Calu3 (cell line): ENCODE measurements at places on chromosomes 16 and 17.

GRCh38 chr16:89417352-89417751 is 73.0 kb downstream of the ANKRD11 start:
- no peak for DNase-seq

- no peak for DNase-seq
Observed at GRCh38 chr16:46632778-46633733, 11.9 kb upstream of the SHCBP1 start.

DNA sequence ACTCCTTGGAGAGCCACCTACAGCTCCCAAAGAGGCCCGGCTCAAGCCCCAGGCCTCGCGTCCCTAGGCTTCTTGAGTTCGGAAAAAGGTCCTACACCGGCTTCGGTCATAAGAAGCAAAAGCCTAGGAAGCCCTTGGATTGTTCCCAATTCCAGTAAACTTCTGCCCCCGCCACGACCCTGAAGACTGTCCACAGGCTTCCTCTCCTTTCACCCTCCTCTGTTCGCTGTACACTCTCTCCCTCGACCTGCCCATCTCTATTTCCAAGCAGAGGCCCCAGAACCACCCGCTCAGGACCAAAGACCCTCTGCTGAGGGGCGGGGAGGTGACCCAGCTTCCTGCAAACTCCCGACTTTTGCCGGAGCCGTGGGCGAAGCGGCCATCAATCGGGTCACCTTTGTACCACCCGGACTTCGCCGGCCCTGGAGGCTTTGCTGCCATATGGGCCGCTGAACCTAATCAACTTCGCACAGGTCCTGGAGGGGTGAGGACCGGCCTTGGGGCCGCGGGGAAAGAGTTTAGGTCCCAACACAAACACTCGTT is 2.7 kb downstream of the HOXB2 start:
- no peak for DNase-seq

GRCh38 chr17:13362341-13363122 is 239.2 kb downstream of the HS3ST3A1 start:
- DNase-seq, result no peak

GRCh38 chr16:54048586-54049495 is 237.7 kb downstream of the IRX3 start:
- DNase-seq, result no peak

DNA sequence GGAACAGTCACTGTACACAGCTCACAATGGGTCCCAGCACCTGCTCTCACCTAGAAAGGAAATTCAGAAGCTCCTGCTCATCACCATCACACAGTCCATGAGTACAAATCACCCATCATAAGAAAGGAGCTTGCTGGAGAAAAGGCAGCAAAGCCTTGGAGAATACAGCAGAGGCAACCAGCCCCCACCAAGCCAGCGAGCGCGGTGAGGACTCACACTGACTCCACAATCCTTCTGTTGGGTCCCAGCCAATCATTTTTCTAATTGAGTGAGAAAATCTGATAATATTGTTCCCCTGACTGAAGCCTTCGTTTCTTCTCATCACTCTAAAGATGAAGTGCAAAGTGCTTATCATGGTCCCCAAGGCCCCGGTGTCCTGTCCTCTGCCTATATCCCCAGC is 298.3 kb downstream of the SLC39A11 start:
- DNase-seq, result no peak

DNA sequence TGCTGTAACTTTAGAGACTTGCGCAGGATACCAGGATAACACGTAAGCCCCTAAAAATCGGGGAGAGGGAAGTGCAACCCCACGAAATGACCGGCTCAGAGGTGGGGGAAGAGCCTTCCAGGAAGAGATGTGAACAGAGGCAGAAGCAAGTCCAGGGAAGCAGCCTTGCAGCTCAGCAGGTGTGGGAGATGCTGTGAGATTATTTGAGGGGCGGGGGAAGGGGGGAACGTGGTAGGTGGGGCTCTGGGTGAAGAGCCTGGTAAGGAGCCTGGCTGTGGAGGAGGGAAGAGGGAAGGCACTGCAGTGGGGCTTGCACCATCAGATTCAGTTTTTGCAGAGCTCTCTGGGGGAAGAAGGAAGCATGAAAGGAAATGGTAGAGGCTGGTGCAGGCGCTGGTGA is 95.4 kb upstream of the CACNG5 start:
- DNase-seq, result no peak

- peak; percentile 68 for DNase-seq
Observed at GRCh38 chr17:47978324-47978723, 7.4 kb downstream of the CDK5RAP3 start.

DNA sequence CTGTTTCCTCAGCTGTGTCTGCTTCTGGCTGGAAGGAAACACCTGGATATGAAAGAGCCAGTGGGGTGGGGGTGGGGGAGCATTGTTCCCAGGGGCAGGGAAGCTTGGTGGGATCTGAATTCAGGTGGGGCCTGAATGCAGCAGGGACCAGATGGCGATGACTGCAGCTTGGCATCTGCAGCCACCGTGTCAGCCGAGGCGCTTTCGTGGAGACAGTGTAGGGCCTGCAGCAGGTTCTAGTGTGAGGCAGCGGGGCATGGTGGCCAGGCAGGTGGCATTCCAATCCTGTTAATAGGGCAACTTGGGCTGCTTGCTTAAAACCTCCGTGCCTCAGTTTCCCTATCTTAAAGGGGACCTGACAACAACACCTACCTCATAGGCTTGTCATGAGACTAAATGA is 1.7 kb downstream of the PIK3R6 start:
- DNase-seq, result no peak

DNA sequence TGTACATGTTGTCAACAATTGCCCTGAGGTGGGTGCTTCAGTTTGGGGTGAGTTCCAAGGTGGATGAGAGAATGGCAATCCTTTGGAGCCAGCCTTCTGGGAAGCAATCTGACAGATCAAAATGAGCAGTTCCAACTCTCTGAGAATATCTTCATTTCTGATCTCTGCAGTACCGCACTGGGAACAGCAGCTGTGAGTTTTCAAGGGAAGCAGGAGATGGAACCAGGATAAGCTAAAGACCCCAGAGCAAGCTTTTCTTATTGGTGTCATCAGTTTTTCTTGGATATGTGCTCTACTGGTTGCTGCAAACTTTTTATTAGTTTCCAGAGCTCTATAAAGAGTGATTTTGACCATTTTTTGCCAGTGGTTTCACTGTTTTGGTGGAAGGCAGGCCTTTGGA is 94.7 kb downstream of the KCNJ12 start:
- DNase-seq, result no peak

- DNase-seq, result no peak
Observed at GRCh38 chr16:63244631-63245030, 1208.4 kb upstream of the CDH8 start.

- DNase-seq, result peak; percentile 38
Observed at GRCh38 chr17:4849011-4849536, 15.9 kb downstream of the MINK1 start.

GRCh38 chr16:19238406-19238805 is 47.1 kb upstream of the CLEC19A start:
- DNase-seq, result no peak

- no peak for DNase-seq
Observed at GRCh38 chr16:67147437-67148140, 3.2 kb downstream of the B3GNT9 start.

GRCh38 chr17:8475781-8476180 is 40.1 kb downstream of the NDEL1 start:
- no peak for DNase-seq

DNA sequence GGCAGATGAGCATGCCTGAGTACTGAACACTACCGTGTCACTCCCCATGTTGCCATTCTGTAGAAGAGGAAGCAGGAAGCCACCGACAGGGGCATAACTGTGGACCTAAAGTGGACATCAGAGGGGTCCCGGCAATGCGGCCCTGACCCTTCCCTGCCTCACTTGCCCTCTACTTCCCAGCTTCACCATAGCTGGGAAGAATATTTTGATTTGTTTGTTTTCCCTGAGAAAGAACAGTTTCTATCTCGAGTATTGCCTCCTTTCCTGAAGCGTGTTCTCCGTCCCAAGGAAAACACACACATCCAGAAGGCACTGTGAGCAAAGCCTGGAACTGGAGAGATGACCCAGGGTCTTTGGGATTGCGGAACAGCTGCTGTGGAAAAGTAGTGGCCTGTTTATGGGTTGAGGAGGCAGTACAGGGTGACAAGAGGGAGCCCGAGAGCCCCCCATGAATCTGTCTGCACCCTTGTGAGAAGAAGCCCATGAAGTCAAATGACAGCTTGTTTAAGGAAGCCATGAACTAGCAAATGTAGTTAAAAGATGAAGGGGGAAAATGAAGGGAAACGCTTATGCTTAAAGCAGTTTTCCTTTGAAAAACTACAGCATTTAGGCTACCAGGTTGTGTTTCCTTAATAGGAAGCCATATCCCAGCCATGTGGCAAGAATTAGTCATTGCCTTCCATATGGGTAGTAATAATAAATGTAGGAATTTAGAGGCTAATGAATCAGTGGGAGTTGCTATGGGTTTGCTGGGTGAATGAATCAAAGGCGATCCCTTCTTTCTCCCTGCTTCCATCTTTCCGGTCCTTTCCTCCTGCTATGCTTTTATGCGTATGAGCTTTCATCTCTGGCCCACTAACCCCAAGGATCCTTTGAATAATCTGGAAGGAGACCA is 90.0 kb upstream of the TBX2 start:
- DNase-seq, result no peak

GRCh38 chr16:9518051-9518450 is 426.6 kb downstream of the HAPSTR1 start:
- DNase-seq, result no peak

- DNase-seq, result no peak
Observed at GRCh38 chr17:79979816-79980215, 55.9 kb downstream of the TBC1D16 start.

DNA sequence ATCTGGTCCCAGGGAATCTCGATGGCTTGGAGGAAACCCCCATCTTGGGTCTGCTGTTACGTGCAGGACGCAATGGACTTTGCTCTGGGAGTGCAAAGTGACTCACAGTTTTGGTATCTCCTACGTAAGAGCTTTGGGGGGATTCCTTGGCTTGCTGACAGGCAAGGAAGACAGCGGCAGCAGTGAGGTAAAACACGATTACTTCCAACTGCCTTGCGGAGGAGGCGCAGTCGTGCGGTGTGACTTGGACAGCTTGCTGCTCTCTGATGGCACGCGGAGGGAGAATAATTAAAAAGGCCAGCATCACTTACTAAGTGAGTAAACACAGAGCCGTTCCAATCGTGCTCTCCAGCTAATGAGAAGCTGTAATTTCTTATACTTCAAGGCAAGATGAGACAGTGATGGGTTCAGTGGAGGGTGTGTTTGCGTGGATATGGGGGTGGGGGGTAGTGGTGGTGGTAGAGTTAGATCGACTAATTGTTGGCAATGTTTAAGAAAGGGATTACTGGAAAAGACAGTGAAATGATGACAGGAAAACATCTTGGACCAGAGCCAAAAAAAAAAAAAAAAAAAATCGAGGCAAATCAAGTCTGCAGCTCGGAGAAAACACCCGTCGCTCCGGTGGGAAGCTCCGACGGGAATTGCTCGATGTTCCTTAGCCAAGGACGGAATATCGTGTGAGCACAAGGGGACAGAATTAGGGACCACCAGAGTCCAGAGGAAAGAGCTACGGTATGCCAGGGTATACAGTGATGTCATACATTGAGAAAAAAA is 184.8 kb upstream of the ZFHX3 start:
- peak; percentile 82 for DNase-seq

DNA sequence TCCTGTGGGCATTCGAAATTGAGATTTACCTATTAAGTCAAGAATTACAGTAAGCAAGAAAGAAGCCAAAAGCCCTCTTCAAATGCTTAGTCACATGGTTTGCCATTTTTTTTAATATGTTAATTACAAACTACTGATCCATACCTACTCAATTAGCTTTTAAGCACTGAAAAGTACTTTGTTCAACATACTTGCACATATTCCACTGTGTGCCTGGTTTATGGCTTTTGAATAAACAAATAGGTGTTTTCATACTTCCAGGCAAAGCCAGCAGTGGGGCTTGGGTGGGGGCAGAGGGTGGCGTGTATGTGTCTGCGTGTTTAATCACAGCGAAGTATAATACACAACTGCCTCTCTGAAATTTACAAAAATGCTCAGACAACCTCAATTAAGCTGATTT is 51.4 kb downstream of the GAS7 start:
- DNase-seq, result no peak

DNA sequence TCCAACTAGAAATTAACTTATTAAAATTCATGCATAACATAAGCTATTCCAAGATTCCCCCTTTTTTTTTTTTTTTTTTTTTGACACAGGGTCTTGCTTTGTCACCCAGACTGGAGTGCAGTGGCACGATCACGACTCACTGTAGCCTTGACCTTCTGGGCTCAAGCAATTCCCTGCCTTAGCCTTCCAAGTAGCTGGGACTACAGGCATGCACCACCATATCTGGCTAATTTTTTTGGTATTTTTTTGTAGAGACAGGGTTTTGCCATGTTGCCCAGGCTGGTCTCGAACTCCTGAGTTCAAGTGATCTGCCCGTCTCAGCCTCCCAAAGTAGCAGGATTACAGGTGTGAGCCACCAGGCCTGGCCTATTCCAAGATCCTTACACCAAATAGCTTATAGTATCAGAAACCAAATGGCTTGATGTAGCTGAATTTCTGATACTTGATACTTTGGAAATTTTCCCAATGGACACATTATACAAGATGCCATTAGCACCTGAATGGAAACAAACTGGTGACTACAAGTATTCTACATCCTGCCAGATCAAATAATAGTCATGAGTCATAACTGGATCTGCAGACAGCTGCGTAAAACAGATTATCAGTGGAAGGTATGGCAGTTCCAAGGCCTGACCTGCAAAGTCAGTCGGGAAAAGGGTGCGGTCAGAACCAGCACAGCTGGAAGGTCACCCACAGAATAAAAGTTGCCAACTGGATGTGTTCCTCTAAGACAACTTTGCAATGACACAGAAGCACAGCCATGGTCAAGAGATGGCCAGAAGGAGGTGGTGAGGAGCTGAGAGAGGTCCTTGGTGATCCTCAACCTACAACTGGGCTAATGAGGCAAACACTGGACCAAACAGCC is 14.5 kb downstream of the TUBG1 start:
- DNase-seq, result peak; percentile 55

DNA sequence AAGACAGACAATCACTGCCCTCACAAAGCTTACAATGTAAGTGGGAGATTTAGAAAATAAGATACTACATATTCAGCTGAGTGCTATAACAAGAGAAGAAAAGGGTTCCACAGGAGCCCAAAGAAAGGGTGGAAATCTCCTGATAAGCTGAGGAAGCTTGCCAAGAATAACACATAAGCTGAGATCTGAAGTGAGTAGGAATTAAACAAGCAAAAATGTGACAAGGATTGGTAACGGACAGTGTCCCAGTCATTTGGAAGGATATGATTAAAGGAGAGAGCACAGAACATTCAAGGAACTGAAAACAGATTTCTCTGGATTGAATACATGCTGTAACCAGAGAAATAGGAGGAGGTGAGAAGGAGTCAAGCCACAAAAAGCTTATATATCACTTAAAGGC is 13.0 kb downstream of the CDYL2 start:
- DNase-seq, result no peak

- DNase-seq, result no peak
Observed at GRCh38 chr16:23031508-23032098, 117.6 kb downstream of the USP31 start.

GRCh38 chr17:42720996-42721583 is 23.8 kb downstream of the EZH1 start:
- peak; percentile 57 for DNase-seq

GRCh38 chr16:55836158-55836611 is 3.3 kb upstream of the CES1 start:
- DNase-seq, result no peak
